ENCODE measurements at places on chromosomes 3 and 15.
A peak's percentile ranks its signal among the peaks of the same experiment; 100 is the strongest.

DNA sequence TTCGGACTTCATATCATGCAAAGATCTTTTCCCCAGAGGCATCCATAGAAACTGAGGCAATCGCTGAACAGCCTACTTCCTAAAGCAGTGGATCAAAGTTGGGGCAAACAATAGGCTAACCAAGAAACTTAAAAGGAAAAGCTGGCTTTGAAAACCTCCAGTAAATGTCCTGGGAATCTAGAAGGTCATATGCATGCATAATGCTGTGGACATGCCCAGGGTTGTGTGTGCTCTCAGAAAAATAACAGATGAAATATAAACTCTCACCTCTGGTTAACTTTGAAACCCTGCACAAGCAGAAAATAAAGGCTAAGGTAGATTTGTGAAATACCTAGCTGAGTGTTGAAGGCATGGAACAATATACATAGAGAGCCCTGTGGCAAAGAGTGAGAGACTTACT lies 96.3 kb downstream of the MYO9A start:
- no peak for DNase-seq

GRCh38 chr15:76393614-76394013 lies 57.0 kb downstream of the ISL2 start:
- no peak for DNase-seq

DNA sequence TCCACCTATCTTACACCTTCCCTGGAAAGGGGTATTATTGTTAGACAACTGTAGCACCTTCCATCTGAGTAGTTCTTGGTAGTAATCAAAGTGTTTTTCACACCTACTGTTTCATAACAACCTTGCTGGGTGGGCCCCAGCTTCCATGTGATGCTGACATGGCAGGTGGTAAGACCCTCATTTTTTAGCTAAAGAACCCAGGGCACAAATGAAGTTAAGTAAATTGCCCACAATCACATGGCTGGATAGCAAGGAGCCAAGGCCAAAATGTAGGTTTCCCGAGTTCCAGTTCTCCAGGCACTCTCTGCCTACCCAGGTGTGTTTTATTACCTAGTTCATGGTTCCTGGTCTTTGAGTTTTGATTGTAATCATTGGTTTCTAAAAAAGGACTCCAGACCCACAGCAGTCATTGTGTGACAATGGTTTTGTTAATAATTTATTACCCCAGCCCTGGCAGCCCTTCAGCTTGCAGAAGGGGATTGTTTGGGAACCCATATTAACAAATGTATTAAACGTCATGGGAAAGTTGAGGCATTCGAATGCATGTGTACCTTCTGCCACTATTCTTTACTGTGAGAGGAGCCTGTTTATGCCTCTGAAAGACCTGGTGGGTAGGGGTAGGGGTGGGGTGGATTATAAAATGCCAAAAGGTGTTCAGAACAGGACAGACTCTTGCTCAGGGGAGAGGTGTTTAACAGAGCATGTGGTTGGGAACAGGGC lies 222.2 kb upstream of the BHLHE40 start:
- no peak for DNase-seq

DNA sequence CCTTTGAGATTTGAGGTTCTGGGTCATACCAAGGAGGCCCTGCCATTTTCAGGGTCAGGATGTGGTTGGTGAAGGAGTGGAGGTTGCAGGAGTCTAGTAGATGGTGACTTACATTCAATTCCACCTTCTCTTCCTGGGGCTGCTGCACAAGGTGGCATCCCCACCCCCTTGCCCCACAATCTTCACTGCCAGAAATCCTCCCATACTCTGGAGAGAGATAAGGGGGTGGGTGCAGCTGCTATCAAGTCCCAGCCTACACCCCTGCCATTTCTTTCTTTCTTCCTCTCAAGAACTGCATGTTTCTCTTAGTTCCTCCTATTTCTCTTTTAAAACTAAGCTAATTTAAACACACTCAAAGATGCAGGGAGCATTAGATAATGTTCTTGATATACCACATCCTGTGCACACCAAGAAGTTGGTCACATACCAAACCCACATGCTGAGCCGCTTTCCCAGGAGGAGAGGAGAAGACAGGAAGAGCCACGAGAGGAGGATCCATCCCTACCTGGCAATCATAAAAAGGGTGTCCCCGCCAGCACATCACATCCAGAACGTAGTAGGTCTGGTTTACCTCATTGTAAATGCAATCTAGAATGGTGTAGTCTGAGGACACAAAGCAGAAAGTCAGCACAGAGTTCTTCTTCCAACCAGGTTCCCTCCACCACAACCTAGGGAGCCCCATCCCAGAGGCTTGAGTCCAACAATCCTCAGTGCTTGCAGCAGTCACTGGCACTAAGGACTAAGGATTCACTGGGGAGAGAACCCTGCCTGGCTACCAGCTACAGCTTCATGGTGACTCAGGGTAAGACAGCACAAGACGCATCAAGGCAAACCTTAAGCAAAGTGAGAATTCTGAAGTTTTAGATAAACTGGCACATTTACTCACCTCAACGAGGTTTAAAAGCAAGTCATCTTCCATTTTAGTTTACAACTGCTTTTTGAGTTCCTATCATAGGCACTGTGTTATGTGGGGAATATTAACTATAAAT lies 18.5 kb downstream of the SNUPN start:
- DNase-seq, result no peak

- no peak for DNase-seq
Observed at GRCh38 chr3:154023148-154023547, 98.0 kb upstream of the ARHGEF26 start.

- no peak for DNase-seq
Observed at GRCh38 chr15:93477188-93477587, 388.2 kb upstream of the RGMA start.

GRCh38 chr15:64901914-64902313 lies 9.8 kb upstream of the ANKDD1A start:
- DNase-seq, result no peak

DNA sequence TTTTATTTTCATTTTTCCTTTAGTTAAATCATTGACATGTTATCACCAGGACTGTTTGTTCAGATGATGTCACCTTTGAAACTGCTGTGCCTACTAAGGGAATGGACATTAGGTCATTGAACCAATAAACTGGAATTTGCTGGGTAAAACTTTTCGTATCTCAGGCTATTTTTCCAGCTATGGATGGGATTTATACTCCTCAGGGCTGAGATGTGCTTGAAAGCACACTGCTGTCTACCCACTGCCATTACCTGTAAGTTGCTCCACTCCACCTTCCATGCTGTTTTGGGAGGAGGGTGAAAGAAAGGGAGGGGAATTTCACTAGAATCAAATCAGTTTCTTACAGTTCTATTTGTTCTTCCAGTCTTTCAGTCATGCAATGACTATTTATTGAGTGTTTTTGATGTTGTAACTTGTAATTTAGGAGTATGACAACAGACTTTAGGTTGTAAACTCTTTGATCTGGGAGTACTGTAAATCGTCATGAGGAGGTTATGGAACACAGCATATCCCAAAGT lies 11.3 kb downstream of the EHD4 start:
- DNase-seq, result no peak

DNA sequence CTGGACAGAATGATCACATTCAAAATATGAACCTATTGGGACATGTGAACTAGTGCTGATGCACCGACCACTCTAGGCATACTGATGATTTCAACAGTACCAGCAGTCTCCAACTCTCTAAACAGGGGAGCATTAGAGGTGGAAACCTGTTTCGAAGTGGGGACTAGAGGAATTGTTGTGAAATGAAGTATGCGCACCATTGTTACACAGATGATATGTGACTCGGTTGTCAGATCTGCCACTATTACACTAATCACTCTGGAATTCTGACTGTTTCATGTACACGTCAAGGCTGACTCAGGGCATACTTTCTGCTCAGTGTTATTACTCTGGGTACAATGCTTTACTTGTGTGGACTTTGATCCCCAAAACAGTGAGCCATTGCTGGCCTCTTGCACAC lies 198.2 kb upstream of the UBE2E2 start:
- DNase-seq, result no peak

DNA sequence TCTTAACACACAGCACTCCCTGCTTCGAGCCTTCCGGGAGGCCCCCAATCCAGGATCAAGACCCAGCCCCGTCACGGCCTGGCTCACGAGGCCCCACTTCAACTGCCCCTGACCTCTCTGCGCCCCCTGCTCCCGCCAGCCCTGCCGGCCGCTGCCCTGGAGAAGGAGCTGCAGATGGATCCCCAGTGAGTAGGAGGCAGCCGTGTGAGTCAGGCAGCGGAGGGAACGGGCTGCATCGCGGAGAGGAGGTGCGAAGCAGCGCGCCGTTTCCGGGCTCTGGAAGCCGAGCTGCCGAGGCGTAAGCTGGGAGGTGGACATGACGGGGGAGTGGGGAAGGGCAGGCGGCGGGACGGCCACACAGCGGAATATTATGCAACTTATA lies 133.4 kb downstream of the TPRA1 start:
- DNase-seq, result peak; percentile 14

GRCh38 chr15:33013827-33014445 lies 180.6 kb downstream of the FMN1 start:
- no peak for DNase-seq

DNA sequence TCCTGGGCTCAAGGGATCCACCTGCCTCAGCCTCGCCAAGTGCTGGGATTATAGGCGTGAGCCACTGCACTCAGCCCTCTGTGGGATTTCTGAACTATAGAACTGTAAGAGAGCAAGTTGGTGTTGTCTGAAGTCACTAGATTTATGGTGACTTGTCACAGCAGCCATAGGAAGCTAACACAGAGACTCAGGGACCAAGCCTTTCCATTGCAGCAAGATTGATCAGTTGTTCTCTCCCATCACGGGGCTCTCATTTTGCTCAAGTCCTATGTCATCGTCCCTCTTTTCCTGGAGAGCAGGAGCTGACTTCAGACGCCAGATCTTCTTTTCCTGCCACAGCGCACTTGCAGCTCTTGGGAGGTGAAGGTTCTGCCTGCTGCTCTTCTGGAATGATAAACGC lies 61.0 kb downstream of the APBA2 start:
- no peak for DNase-seq

DNA sequence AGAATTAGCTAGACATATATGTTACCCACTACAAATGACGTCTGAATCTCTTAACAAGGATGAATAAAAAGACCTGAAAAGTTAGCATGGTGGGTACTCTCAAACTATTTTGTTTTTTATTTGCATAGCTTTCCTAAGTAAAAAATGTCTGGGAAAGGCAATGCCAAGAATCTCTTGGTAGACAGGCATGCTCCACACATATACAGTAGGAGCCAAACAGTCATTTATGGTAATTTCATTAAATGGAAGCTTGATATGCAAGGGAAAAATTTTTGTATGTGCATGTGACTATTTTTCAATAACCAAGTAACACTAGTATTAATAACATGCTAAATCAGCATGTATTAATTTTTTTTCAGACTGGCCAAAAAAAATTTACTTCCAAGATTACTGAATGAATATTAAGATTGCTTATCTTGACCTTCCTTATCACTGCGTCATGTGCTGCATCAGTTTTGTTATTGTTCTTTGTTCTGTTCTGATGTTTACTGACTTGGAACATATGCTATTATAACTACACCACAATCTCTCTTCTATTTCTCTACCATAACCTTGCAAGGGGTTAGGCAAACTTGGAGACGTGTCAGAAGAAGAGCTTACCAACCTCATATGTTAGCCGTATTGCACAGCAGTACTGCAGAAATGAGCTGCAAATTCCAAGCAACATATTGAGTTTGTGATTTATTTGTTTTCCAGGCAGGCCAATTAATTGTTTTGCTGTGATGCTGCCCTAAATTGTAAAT lies 255.3 kb downstream of the RBMS3 start:
- no peak for DNase-seq

DNA sequence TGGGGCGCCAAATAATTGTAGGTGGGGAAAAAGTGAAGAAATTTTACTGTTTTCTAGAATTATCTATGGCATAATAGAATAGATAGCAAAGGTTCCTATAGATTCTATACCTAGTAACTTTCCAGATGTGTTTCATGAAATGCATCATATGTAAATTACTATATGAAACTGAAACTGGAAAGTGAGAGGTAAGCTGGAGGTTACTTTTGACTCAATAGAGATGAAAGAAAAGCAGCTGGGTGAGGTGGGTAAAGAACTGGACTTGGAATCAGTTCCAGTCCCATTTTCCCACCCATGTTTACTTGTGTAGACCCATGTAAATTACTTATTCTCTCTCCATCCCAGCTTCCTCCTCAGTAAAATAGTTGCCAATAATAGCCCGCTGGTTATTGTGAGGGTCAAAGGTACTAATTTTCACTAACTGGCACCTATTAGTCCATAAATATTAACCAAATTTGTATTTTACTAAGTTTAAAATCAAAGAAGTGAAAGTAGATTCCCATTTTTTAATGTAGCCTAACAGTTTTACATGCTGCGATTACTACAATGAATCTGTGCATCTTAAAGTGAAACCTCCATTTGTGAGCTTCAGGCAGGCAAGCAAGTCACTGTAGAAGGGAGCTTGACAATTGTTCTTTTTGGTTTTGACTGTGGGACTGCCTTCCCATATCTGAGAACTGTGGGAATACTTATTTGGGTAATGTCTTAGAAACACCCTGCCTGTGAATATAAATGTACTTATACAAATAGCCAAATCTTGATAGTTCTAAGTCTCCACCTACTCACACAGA lies 312.1 kb downstream of the SLC9A9 start:
- DNase-seq, result no peak

- DNase-seq, result no peak
Observed at GRCh38 chr3:30253832-30254231, 352.6 kb upstream of the TGFBR2 start.

DNA sequence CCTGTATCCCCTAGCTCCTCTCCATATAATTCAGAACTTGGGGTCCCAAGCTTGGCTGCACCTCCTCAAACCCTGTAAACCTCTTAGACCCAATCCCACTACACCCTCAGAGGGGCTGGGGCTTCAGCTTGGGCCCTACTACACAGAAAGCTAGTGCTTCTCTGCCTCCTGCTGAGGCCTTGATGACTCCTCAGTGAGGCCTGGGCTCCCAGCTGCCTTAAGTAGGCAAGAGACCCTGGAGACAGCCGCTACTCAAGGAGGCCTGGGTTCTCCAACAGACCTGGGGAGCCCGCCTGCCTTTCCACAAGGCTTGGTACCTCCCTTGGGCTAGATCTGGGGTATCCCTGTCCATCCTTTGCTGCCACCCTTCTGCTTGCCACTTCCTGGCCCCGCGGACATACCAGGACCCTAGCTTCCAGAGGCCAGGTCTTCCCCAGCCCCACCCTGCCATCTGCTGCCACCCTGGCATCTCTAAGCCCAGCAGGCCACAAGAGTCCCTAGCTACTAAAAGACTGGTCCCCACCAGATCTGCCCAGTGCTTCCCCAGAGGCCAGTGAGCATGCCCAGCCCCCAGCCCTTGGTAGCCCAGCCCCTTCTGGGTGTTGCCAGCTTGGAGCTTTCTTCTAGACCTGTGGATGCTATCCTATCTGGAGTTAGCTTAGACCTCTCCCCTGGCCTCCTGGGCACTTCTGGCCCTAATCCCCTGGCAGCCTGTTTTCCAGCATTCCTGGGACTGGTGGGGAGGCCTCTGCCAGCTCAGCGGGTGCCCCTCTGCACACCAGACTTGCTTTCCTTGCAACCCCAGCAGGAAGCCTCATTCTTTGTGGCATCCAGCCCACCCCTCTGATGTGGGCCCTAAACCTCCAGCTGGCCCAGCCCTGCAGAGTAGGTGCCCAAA lies 13.7 kb downstream of the C15orf39 start:
- no peak for DNase-seq

GRCh38 chr3:43468133-43468532 lies 153.7 kb downstream of the ANO10 start:
- DNase-seq, result no peak

- DNase-seq, result no peak
Observed at GRCh38 chr3:188469228-188469885, 315.4 kb downstream of the LPP start.

GRCh38 chr3:31106204-31106603 lies 211.7 kb upstream of the GADL1 start:
- DNase-seq, result no peak
